ENCODE measurements at places on chromosomes 5 and 9. TPM values are rescaled to one million over a fixed set of nuclear protein-coding genes. Genes with fewer than 3 reads are reported as not detected.

- no peak for DNase-seq
These were observed 8.3 kb downstream of the QRFP start for GRCh38 chr9:130888146-130888885.

The TSSK1B gene
- total RNA-seq, result not detected

The NR5A1 gene
- total RNA-seq, result not detected

The ECM2 gene
- total RNA-seq, result 14.9 TPM

DNA sequence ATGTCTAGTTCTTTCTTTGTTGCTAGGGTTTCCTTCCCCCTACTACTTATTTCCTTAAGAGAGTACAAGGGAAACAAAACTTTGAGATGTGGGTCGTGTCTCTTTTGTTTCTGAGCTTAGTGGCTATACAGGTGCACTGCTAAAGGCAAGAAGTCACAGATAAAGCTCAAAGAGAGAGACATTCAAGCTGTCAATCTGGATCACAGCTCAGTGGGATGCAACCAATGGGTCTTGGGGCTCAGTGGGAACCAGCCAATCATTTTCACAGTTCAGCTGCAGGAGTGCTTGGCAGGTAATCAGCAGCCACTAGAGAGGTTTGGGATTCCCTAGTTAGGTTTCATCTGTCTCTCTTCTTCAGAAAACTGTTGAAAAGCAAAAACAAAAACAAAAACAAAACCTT lies 135.4 kb upstream of the SGCD start:
- no peak for DNase-seq

DNA sequence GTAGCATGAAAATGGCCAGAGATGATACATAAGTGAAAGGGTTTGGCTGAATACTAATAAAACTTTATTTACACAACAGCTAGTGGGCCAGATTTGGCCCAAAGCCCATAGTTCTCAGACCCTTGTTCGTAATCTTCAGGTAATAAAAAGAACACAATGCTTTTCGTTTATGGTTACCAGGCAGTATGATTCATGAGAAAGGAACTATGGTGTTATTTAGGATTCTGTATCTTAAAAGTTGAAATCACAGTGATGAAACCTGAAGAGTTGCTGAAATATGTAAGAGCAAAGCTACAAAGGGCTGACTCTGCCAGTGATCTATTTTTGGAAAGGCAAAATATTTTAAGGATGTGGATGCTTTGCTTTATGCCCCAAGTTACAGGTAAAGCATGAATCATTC lies 192.7 kb downstream of the SMC2 start:
- DNase-seq, result no peak

The GPX3 gene
- 519 TPM for total RNA-seq

The JAKMIP2 gene
- 0.14 TPM for total RNA-seq

DNA sequence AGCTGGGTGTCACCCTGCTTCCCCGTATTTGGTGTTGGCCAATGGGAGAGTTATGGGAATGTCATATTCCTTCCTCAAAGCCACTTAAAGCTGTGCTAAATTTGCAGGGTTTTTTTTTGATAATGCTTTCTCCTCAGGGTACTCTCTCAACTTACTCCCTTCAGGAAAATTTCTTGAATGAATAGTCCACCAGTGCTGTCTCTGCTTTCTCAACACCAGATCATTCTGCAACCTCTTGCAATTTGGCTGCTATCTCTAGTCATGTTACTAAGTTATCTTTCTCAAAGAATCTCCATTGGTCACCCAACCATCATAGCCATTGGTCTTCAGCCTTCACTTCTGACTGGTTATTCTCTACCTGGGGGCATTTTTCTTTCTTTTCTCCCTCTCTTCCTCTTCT lies 13.4 kb upstream of the TNFAIP8 start:
- no peak for DNase-seq

- DNase-seq, result no peak
These were observed 27.3 kb downstream of the NADK2 start for GRCh38 chr5:36214436-36214835.

The PTCD2 gene
- 18.6 TPM for total RNA-seq

The TLX3 gene
- not detected for total RNA-seq

The TMOD1 gene
- total RNA-seq, result 203 TPM

- no peak for DNase-seq
These were observed 74.4 kb downstream of the LHFPL2 start for GRCh38 chr5:78574131-78574673.

The FOXI1 gene
- not detected for total RNA-seq

DNA sequence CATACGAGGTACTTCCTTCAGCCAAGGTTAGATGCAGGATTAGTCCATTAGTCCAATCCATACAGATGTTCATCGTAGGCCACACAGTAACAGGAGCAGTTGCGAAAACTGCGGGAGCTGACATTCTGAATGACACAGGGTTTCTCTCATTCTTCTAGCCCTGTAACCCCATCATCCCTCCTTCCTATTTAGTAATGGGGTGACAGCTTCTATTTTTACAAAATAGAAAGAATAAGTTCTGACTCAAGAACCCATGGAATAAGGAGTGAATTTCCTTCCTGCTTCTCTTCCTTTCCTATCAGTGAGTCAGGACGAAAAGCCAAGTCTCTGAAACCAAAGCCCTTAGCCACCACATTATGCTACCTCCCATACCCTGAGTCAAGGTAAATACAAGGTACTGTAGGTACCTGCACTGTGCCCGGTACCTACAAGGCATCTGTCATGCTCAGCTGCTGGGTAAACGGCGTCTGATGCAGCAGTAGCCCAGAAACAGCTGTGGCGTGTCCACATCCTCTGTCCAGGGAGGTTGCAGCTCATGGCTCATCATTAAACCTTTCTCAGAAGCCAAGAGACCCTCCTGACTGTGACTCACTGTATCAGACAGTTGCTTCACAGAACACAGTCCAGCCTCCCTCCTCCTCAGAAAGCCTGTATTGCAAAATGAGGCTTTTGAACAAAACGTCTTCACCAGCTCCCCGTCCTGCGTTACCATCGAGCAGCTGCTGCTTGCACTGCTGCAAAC lies 84.2 kb downstream of the ESM1 start:
- no peak for DNase-seq

All from heart right ventricle (tissue), 16 donors.